ENCODE measurements at places on chromosomes 1 and 21.

DNA sequence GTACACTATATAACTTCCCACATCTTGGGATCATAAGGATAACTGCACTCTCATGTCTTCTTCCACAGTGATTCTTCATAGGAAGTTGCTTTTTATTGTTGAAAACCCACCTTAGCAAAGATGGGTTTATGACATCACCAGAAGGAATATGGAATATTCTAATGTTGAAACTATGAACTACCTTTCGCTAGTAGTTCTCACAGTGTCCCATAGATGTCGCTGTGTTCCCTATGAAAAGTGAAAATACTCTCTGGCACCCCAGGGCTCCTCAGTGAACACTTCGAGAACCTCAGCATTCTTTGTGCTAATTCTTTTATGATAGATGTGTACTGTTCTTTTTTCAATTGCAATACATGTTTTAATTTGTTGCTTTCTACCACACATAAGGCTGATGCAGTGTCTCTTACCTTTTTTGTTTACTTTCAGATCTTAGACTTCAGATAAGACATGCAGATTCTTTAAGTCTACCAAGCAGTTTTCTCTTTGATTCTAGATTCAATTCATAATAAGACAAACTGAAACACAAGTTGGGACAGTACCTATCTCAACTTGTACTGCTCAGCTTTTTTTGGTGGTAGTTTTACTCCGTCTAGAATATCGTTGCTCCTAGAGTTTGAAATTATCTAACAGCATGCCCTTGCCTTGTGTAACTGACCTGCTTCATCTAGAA lies 90.8 kb downstream of the GTF2B start:
- DNase-seq = no peak

- DNase-seq = peak; percentile 56
Measured at GRCh38 chr1:26411624-26412074, 1.0 kb downstream of the LIN28A start.

DNA sequence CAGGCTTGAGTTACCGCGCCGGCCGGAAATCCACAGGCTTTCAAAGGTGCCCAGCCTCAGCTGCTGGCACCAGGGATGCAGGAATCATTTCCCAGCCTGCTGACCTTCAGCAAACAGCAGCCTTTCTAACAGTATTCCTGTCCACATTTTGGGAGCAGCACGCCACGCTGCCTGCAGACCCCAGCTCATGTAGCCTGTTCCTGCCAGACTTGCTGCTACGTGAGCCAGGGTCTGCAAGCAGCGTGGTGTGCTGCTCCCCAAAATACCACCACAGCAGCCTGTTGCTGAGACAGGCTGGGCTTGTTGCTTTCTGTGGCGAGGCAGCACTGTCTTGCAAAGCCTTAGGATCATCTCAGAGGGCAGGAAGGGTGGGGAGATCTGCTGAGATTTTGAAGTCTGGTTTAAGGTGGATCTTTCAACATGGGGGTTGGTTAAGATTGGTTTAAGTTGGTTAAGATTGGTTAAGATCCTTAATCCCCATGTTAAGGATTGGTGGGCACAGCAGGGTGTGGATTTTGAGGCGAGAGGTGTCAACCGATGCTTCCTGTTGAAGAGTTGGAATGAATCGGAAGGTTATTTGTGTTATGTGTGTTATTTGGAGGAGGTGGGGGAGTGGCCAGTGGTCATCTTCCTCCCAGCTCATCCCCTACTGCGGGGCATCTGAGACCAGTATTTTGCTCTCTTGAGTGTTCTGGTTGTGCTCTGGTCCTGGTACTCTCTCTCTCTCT lies 12.9 kb downstream of the FAAH start:
- peak; percentile 25 for DNase-seq

- no peak for DNase-seq
Measured at GRCh38 chr1:50066806-50067205, 41.9 kb upstream of the ELAVL4 start.

DNA sequence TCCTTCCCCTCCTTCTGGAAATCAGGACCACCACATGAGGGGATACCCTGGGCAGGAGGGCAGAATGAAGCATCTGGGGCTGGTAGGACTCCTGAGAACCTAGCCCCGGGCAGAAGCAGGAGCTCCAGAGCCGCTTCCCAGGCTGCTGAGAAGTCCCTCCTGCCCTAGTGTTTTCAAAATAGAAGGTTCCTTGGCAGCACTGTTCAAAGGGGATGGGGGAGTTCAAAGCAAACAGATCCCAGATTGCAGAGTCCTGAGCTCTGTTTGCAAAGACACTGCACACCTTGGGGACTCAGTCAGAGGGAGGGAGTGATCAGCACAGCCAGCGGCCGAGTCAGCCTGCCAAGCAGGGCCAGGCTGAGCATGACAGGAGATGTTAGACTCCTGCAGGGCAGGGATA lies 177.8 kb downstream of the PTPRU start:
- no peak for DNase-seq

- no peak for DNase-seq
Measured at GRCh38 chr1:27979151-27979858, 19.5 kb downstream of the XKR8 start.

DNA sequence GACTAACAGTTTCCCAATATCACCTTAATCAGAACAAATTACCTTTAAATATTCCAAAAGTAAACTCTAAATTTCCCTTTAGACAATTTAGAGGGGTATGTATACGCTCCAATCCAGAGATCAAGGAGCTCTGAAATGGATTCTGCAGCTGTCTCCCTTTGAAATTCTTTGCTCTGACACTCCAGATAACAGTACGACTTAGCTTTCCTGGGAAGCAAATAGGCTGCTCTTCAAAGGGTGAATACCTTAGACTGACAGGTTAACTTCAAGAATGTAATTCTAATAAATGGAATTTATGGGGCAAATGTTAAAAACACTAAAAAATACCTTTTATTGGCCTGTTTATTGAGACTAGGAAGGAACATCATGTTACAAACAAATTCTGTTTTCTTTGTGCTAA lies 357.2 kb downstream of the USP25 start:
- no peak for DNase-seq

GRCh38 chr1:214660900-214661299 lies 57.9 kb downstream of the CENPF start:
- peak; percentile 10 for DNase-seq

DNA sequence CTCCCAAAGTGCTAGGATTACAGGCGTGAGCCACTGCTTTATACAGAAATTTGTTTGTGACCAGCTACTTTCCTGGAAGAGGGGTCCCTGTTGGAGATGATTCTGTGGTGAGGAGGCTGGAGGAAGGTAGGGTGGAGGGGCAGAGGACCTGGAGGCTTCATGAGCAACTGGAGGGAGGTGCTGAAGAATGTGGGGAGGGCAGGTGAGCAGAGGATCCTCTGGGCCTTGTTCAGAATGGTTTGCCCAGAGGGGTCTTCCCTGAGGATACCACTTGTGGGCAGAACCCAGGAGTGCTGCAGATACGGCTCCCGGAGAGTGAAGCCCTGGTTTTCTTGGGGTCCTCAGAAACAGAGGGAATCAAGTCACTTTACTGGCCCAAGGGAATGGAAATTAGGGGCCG lies 67.2 kb upstream of the WDR26 start:
- DNase-seq = no peak

GRCh38 chr1:59999006-59999405 lies 72.4 kb upstream of the CYP2J2 start:
- no peak for DNase-seq

DNA sequence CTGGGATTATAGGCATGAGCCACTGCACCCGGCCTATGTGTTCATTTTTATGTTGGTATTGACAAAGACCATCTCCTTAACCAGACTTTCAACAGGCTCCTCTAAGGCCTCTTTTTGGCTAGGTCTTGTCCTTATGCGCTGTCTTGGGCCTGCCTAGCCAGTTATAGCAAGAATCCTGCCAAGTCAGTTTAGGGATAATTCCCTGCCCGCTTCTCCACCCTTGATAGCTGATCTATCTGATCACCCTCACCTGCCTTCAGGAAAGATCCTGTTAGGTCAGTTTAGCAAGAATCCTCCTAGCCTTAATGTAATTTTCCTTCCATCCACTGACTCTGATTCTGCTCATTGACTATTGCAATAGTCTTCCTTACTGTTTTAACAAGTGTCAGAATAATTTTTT lies 2.4 kb upstream of the B4GALT3 start:
- no peak for DNase-seq

GRCh38 chr1:231106347-231106746 lies 55.5 kb upstream of the TRIM67 start:
- DNase-seq = no peak

GRCh38 chr1:217498209-217498608 lies 132.7 kb downstream of the GPATCH2 start:
- no peak for DNase-seq

DNA sequence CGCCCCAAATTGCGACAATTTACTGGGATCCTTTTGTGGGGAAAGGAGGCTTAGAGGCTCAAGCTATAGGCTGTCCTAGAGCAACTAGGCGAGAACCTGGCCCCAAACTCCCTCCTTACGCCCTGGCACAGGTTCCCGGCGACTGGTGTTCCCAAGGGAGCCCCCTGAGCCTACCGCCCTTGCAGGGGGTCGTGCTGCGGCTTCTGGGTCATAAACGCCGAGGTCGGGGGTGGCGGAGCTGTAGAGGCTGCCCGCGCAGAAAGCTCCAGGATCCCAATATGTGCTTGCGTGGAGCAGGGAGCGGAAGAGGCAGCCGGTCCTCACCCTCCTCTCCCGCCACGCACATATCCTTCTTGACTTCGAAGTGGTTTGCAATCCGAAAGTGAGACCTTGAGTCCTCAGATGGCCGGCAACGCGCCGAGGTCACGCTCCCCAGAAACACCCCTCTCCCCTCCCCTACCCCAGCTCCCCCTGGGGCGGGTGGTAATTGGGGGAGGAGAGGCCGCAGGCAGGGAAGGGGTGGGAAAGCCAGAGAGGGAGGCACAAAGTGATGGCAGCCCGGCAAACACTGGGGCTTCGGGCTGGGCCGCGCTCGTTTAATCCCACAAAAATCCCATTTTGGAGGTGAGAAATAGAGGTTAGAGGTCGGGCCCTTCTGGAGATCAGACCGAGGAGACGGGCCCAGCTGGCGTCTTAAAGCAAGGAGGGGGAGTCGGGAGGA lies 6.2 kb downstream of the SIM2 start:
- no peak for DNase-seq

DNA sequence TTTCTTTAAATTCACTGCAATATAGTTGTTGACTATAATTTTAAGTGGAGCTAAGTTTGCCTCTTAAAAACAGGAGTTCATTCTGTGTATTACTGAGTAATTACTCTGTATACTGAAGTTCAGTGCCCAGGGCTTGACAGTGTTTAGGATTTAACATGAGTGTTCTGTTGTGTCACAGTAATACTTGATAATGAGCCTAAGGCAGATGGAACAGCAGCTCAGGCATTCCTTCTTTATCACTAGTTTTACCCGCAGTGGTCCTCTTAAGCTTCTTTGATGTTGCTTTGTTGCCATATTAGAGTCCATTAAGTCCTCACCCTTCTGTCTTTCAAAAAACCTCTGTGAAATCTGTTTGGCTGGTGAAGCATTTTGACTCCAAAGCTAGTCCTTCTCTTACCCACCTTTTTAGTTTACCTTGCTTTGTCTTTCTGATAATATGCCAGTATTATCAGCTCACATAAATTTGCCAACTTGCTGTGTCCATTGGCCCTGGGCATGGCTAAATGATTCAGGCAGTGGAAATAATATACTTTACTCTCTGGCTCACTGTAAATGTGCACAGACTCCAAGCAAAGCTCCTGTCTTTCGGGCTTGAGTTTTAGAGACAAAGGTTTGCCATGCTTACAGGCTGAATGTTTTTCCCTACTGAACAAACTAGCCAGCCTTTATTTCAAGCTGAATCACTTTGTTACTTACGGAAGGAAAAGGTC lies 17.7 kb downstream of the HIPK1 start:
- DNase-seq = no peak

GRCh38 chr1:205441318-205441633 lies 14.6 kb downstream of the BLACAT1 start:
- no peak for DNase-seq

DNA sequence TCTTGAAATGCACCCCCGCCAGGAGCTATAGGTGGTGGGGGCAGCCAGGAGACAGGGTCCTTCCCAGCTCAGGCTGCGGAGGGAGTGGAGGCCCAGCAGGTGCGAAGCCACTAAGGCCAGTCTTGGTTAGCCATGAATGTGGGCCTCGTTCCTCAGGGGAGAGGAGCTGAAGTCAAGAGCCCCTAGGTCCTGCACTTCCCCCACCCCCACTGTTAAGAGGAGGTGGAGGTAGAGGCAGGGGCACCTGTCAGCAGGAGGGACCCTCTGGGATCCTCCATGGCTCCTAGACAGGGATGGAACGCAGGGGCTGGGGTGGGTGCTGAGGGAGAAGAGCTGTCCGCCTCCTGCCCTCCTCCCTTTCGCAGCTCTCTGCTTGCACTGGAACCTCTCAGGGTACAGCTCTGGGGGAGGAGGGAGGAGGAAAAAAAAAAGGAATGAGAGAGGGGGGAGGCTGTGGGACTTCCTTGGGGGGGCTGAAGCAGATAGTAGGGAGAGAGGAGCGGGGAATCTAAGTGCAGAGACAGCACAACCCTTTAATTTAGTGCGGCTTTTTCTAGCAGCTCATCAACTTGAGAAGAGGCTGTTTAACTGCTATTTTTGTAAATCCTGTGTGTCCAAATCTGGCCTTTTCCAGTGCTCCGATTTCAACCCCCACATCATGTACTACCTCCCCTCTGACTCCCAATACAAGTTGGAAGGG lies 37.0 kb downstream of the MATN1 start:
- no peak for DNase-seq

DNA sequence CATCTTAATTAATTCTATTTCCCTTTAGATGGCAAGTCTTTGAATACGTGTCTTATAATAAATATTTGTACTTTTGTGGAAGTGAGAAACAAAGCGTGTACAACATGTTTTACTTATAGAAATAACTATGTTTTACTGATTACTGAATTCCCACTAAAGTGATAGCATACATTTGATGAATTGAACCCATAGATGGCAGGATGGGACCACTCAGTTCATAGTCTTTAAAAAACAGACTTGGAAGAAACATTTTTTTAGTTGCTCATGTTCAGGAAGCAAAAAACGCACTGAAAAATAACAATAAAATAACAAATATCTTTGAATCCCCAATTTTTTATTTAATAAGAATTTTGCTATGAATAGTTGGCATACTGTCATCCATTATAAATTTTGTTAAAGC lies 507.1 kb upstream of the ZRANB2 start:
- no peak for DNase-seq

DNA sequence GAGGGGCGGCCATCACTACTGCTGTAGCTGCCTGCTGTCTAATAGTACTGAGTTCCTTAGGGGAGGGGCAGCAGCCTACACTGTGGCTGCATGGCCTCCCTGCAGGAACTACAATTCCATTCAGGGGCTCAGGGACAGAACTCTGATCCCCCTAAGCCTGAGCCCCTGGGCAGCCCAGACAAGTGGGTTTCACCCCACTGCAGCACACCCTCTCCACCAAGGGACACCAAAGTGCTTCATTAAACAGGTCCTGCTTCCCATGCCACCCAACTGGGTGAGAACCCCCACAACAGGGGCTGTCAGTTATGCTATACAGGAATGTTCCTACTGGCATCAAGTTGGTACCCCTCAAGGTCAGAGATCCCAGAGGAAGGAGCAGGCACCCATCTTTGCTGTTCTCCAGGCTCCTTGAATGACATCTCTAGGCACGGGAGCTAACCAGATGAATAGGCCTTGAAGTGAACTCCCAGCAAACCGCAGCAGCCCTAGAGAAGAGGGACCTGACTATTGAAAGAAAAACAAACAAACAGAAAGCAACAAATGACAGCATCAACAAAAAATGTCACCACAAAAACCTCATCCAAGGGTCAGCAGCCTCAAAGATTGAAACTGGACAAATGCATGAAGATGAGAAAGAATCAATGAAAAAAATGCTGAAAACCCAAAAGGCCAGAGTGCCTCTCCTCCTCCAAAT lies 437.4 kb downstream of the NUF2 start:
- DNase-seq = no peak

- DNase-seq = no peak
Measured at GRCh38 chr1:62240651-62241370, 46.2 kb downstream of the L1TD1 start.

- no peak for DNase-seq
Measured at GRCh38 chr1:238753252-238753651, 633.1 kb upstream of the CHRM3 start.
